ENCODE measurements at places on chromosomes 16 and 17.

DNA sequence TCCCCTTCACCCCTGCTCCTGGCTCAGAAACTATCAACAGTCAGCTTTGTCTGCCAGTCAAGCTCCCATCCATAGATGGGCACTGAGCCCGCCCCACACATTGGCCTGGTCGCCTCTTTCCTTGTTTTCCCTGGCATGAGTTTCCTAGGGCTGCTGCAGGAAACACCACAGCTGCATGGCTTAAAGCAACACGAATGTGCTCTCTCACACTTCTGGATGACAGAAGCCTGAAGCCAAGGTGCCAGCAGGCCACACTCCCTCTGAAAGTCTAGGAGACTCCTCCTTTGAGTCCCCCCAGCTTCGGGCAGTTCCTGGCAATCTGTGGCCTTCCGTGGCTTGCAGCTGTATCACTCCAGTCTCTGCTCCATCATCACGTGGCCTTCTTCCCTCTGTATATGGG, 69.9 kb downstream of the TBC1D16 start:
- DNase-seq, result no peak

DNA sequence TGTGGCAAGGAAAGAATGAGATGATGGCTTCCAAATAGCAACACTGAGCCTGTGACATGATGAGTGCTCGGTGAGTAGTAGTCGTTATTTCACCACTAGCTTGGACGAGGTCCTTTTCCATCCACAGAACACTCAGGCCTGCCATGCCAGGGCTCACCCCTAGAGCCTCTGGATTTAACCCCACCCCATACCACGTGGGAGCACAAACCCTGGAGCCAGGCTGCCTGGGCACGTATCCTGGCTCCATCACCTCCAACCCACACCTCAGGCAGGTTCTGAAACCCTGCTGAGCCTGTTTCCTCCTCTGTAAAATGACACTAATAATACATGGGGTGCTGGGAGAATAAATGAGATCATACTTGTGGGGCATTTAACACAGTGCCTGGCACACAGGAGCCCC, 192.4 kb downstream of the KATNIP start:
- DNase-seq, result no peak

- no peak for DNase-seq
These were observed 155.5 kb downstream of the ZNF423 start for GRCh38 chr16:49700251-49701064.

DNA sequence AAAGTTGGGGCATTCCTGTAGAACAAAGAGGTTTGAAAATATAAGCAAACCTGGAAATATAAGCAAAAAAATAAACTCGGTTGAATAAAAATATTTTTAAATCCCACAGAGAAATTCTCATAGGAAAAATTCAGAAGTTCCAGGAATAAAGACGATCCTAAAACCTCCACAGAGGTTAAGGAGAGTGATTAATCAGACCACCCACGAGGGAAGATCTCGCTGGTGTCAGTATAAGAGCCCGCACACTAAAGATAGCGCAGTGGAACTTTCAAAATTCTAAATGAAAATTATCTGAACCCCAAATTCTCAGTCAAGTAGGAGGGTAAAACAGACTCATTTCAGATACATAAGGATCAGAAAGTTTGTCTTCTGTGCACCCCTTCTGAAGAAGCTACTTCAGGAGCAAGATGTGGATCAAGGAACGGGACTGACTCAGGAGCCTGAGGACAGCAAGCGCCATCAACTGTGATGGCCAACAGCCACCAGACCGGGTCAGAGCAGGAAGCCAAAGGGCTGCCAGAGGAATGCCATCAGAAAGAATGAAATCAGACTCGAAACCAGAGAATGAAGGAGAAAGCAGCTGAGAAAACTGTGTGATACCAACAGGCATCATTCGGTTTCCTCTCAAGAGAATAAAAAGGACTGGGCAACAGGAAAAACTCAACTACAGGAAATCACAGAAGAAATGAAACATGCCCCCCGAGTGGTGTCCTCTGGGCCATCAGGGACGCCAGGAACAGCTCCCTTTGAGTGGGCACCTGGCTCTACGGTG, 66.9 kb downstream of the CYTH1 start:
- DNase-seq, result no peak

GRCh38 chr16:53429221-53429943, 4.9 kb upstream of the RBL2 start:
- DNase-seq, result peak; percentile 27

- DNase-seq, result no peak
These were observed 35.6 kb downstream of the NEUROD2 start for GRCh38 chr17:39572121-39572520.

- DNase-seq, result no peak
These were observed 643.2 kb downstream of the WWOX start for GRCh38 chr16:78742501-78743283.

GRCh38 chr16:64957246-64957645, 164.6 kb downstream of the CDH11 start:
- DNase-seq, result no peak

- no peak for DNase-seq
These were observed 7.5 kb upstream of the SMTNL2 start for GRCh38 chr17:4576729-4577322.

DNA sequence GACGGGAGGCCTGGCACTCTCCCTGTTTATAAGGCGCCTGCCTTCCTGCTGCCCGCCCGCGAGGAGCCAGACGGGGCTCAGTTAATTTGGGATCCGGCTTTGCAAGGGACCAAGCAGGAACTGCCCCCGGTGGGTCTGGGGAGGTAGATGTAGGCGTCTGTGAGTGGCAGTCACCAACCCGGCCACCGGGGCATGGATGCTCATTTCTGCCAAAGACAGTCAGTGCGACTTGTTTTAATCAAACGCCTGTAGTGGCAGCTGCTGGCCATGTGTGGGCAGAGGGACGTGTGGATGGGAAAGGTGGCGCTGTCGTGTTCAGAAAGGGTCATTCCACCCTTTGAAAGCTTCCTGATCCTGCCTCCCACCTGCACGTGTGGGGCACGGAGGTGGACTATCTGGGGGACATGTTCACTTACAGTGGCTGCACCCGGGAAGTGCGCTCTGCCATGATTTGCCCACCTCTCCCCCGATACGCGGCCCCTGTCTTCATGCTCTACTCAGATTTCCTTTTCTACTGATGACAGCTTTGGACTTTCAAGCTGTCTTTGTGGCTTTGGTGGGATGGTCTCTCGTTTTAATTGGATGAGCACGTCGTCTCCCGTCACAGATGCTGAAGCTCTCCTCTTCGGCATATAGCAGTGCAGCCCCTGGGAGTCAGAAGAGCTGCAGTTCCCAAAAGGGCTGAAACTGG, 60.3 kb upstream of the CIBAR2 start:
- DNase-seq, result peak; percentile 81

- DNase-seq, result no peak
These were observed 1131.0 kb upstream of the GOT2 start for GRCh38 chr16:59864981-59865666.

GRCh38 chr16:88500255-88500661, 47.2 kb downstream of the ZFPM1 start:
- no peak for DNase-seq

GRCh38 chr16:57178793-57179212, 7.0 kb downstream of the PSME3IP1 start:
- DNase-seq, result peak; percentile 44

DNA sequence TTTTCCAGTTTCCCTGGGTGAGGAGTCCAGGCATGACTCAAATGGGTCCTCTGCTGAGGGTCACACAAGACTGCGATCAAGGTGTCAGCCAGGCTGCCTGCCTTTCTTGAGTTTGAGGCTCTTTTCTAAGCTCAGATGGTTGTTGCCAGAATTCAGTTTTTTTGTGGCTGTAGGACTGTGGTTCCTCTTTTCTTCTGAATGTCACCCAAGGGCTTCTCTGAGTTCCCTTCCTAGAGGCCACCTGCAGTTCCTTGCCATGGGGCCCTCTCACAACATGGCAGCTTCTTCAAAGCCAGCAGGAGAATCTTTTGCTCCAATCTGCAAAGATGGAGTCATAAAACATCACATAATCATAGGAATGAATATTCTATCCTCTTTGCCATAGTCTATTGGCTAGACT, 17.5 kb downstream of the LIMD2 start:
- DNase-seq, result no peak

DNA sequence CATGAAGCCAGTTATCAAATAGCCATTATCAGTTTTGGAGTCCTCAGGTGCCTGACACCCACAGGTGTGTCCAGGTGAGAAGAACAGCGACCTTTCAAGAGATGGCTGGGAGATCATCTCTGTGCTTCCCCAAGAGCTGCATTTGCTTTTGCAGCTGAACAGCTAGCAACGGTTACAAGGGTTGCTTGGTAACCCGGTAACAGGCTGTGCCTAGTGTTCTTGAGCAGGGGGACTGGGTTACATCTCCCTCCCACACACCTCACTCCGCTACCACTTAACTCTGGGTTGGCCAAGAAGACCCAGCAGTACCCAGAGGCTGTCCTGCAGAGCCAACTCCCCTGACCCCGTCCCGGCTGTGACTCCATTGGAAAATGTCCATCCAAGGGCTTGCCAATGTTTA, 147.0 kb downstream of the SLC39A11 start:
- no peak for DNase-seq
